NCI-H1436 treated with DMSO at 0.1 percent for 48 hours (cell line): ENCODE measurements at places on chromosomes 3 and 15.
A peak's percentile ranks its signal among the peaks of the same experiment; 100 is the strongest.

DNA sequence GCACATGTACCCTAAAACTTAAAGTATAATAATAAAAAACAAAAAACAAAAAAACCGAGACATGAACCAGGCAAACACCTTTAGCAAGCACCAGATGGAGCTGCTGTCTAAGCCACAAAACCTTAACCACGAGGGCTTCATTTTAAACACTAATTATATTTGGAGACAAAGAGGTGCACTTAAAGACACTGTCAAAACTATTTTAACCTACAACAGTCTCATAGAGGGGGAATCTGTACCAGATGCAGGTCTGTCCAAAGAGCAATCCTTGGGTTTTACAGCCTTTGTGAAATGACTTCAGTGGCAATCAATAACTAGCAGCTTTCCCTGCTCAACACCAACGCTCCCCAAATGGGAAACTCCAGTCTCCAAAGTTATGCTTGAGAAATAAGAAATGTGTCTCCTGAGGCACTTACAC, 115.7 kb upstream of the TSPAN3 start:
- no peak for DNase-seq

GRCh38 chr3:149658744-149659497, 1.1 kb upstream of the WWTR1 start:
- DNase-seq = no peak

DNA sequence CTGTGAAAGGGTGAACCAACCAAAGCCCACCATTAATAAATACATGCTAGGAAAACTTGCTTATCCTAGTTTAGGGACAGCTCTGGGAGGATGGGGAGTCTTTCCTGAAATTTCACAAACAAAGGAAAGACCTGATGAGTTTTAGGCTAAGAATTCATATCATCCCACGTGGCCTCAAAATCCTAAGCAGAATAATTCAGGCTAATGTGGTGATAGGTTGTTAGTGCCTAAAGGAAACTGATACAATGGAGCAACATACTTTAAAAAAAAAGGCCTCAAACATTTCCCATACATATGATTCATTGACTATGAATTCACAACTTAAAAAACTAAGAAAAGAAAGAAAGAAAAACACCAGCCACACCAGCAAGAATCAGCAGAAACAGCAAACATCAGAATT, 126.9 kb upstream of the CNTN4 start:
- no peak for DNase-seq

DNA sequence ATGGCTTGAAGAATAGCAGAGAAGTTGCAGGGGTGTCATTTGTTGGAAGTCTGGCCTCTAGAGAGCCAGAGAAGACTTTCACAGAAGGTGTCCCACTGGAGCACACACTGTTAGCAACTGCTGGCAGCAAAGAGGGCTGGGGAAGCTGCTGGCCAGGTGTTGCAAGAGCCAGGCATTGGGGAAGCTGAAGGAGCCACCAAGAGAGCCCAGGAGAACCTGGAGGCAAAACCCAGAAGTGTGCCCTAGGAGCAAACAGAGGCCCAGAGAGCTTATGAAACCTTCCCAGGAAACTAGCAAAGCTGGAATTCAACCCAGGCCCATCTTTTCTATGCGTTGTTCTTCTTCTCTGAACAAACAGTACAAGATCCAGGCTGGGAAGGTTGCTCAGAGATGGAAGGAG, 132.7 kb upstream of the TRIM42 start:
- DNase-seq = no peak

GRCh38 chr15:99504071-99504822, 61.5 kb upstream of the MEF2A start:
- DNase-seq = no peak

GRCh38 chr3:78285032-78285728, 1245.3 kb downstream of the ROBO2 start:
- DNase-seq = no peak

DNA sequence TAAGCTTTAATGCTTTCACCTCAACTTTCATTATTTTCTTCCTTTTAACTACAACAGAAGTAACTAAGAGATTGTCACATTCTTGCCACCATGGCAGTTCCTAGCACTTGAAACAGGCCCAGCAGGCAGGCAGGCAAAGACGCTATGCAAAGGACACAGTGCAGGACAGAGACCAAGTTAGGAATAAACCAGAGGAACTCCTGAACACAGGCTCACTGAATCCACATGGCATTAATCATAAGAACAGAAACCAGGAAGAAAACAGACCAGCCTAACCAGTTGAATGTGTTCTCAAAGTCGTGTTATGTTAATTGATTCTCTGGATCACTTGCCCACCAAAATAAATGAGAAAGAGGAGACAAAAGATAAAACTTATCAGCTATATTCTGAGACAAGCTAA, 397.6 kb downstream of the TBL1XR1 start:
- no peak for DNase-seq

GRCh38 chr15:96369825-96370621, 39.5 kb downstream of the NR2F2 start:
- no peak for DNase-seq

- DNase-seq = no peak
Measured at GRCh38 chr3:7260975-7261374, 400.1 kb downstream of the GRM7 start.

GRCh38 chr15:38864827-38865581, 300.4 kb upstream of the RASGRP1 start:
- no peak for DNase-seq

GRCh38 chr3:132669256-132669777, 9.2 kb downstream of the UBA5 start:
- no peak for DNase-seq

DNA sequence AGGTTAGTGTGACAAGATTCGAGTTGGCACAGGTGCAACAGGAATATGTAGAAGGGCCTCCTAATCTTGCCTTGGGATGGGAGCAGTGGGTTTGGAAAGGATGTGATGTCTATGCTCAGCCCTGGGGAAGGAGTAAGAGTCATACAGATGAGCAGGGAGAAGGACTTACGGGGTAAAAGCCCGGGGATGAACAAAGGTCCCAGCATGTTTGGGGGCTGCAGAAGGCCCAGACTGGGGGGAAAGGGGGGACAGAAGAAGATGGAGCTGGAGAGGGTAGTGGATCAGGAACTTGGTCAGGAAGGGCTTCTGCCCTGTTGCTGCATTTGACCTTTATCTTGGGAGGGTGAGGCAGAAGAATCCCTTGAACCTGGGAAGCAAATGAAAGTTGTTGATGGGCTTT, 240.1 kb upstream of the ST8SIA2 start:
- no peak for DNase-seq

GRCh38 chr3:142973217-142974009, 9.9 kb upstream of the PAQR9 start:
- no peak for DNase-seq

DNA sequence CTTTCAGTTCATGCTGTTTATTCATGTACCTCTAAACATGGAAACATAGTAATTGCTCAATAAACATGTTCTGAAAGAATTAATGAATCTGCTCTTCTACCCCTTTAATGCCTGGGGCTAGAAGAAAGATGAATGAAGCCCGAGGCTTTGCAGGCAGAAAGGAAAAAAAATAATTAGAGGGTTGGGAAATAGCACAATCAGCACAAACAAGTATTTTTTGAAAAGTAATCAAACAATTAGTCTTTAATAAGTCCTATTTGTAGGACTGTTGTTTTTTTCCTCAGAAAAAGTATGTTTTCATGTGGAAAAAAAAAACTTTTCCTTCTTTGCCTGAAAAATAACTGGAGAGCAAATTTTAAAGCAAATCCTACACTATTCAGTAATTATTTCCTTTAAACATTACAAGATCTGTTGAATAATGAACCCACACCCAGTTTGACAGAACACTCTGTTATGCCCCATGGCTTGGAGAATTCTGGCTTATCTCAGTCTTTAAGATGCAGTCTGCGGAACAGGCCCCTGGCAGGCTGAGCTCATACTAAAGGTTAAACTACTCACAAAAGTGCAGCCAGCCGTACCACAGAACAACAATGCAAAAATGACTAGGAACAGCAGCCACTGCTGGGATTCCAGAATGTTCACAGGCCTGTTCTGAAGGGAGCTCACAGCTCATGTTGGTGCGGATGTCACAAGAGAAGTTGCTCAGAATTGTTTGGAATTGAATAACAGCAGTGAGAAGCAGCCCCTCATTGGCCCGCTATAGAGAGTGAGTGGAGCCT, 79.2 kb downstream of the ABI3BP start:
- no peak for DNase-seq

- DNase-seq = peak; percentile 40
Measured at GRCh38 chr3:141940194-141940776, 63.8 kb downstream of the ATP1B3 start.

DNA sequence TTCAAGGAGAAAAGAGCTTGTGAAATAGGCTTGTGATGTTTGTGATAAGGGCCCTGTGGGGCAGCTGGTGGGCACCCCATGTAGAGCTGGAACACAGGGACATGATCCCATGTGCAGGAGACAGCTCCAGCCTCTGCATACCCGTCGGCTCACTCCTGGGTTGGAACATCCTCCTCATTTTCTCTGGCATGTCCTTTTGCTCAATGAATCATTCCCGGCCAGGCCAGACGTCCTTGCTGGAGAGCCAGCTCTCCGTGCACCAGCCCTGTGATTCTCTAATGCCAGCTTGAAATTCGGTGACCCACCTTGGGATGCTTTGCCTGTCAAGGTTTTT, 77.3 kb downstream of the SMAD3 start:
- no peak for DNase-seq
